ENCODE measurements at places on chromosomes 1 and 21.
A peak's percentile ranks its signal among the peaks of the same experiment; 100 is the strongest.

GRCh38 chr21:40846587-40847411, at the start of gene DSCAM:
Gene DSCAM, minus strand, starts transcription at chr21:40847158. Its CDS starts 497 bp downstream, at chr21:40846661.
- no peak for DNase-seq

GRCh38 chr1:110347182-110347893, 8.2 kb downstream of the RBM15 start:
- no peak for DNase-seq

DNA sequence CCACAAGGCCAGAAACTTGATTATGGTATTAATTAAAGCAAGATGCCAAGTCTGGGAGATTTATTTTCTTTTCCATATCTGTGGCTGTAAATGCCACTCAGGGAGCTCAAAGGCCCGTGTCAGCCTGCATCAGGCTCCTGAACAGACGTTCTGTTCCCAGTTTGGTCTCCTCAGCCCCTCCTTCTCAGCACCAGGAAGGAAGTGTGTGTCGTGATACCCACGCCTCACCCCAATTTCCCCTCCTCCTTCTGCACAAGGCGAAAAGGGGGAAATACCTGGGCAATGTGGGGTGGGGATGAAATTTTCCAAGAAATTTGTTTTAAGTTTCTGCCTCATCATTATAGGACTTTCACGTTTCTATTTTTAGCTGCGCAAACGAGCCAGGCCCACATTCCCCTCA, 112.0 kb downstream of the SYF2 start:
- no peak for DNase-seq

GRCh38 chr21:31869750-31870149, 3.1 kb upstream of the HUNK start:
- no peak for DNase-seq

DNA sequence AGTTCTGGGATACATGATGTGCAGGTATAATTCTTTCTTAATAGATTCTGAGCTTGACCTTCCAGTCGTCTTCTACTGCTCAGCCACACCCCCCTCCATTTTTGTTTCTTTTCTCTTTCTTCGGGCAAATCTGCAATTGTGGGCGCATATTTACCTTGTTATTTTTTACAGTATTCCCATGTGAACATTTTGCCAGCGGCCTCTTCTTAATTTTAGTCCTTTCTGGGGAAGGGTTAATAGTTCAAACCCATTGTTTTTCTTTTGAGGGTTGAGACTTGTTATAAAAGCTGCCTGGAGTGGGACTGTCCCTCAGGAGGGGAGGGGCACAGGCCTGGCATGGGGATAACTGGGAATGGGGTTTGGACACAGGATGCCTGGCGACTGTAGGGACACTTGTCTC, 40.3 kb downstream of the PBX1 start:
- no peak for DNase-seq

DNA sequence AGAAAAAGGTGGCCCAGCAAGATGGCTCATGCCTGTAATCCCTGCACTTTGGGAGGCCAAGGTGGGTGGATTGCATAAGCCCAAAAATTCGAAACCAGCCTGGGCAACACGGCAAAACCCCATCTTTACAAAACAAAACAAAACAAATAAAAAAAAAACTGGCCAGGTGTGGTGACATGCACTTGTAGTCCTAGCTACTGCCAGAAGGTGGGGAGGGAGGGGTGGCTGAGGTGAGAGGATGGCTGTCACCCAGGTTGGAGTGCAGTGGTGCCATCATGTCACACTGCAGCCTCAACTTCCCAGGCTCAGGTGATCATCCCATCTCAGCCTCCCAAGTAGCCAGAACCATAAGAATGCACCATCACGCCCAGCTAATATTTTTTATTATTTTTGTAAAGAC, 22.8 kb downstream of the RERE start:
- no peak for DNase-seq

GRCh38 chr1:82621076-82621475, 820.3 kb downstream of the ADGRL2 start:
- no peak for DNase-seq

DNA sequence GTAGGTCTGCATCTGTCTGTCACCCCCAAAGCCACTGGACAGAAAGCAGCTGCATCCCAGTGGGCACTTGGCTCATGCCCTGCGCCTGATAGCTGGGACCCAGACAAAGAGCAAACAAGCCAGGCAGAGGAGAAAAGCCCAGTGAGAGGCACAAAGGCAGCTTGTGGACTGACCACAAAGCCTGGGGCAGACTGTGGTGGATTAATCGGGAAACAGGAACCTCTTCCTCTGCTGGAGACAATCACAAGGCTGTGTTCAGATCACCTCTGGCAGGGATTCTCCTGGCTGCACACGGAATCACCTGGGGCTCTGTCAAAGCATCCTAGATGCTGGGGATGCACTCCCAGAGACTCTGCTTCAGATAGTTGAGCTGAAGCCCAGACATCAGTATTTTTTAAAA, 15.2 kb upstream of the GJB5 start:
- no peak for DNase-seq

DNA sequence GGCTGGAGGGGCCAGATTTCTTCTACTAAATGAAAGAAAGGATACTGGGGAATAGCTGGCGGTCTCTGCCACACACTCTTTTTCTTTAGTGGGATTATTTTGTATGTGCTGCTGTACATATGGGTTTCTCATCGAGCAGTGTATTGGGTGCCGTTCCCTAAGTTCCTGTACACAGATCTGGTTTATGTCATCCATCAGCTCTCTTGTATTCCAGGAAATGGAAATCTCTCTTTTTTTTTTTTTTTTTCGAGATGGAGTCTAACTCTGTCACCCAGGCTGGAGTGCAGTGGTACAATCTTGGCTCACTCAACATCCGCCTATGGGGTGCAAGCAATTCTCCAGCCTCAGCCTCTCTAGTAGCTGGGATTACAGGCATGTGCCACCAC, 27.0 kb upstream of the NID1 start:
- no peak for DNase-seq

GRCh38 chr1:109792056-109792831, 28.5 kb upstream of the EPS8L3 start:
- peak; percentile 68 for DNase-seq

- DNase-seq, result no peak
These were observed 16.6 kb downstream of the DDI2 start for GRCh38 chr1:15633756-15634420.

DNA sequence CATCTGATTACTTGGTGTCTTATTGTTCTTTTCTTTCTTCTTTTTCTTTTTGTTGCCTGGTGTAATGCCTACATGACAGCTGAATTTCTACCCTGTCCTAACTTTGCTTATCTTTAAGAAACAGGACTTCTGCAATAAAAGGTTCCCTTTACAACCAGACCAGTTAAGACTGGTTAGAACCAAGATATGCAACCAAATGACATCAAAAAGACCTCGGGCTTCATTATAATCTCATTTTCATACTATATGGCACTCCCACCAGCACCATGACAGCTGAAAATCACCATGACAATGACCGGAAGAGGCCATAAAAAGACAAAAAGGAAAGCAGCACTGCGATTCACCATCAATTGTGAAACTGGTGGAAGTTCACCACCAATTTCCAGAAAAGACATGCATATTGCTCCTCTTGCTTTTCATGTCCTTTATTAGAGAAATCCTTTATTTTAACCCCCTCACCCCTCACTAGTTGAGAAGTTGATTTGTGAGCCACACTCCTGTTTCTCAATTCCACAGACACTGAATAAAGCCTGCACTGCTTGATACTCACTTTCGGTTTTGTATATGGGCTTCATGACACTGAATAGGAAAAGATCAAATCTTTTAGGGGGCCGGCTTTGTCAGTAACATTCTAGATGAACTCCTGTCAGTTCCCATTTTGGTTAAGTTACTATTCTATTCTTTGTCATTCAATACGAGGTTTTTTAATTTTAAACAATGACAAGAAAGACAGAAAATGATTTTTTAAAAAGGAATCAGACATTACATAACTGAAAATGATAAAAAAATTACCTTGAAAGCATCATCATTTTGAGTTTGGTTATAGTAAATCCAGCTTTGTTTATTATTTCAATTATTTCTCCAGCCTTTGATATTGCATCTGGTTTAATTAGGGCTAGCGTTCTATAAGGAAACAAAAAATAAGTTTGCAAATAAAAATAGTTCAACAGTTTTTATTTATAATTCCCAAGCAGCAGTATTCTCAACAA, 58.1 kb downstream of the NME7 start:
- DNase-seq, result no peak

DNA sequence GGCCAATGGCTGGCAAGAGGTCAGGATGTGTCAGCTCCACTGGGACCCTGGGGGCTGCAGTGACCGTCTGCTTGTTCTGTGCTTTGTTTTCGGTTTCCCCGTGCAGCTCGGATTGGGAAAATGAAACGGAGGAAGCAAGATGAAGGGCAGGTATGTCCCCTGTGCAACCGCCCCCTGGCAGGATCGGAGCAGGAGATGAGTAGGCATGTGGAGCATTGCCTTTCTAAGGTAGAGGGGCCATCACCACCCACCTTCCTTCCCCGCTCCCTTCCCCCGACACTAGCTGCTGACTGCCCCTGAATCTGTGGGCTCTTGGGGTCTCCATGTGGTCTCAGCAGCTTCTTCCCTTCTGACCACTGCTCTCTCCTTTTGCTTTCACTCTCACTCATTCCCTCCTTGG, 38.8 kb downstream of the TMEM53 start:
- DNase-seq, result no peak

DNA sequence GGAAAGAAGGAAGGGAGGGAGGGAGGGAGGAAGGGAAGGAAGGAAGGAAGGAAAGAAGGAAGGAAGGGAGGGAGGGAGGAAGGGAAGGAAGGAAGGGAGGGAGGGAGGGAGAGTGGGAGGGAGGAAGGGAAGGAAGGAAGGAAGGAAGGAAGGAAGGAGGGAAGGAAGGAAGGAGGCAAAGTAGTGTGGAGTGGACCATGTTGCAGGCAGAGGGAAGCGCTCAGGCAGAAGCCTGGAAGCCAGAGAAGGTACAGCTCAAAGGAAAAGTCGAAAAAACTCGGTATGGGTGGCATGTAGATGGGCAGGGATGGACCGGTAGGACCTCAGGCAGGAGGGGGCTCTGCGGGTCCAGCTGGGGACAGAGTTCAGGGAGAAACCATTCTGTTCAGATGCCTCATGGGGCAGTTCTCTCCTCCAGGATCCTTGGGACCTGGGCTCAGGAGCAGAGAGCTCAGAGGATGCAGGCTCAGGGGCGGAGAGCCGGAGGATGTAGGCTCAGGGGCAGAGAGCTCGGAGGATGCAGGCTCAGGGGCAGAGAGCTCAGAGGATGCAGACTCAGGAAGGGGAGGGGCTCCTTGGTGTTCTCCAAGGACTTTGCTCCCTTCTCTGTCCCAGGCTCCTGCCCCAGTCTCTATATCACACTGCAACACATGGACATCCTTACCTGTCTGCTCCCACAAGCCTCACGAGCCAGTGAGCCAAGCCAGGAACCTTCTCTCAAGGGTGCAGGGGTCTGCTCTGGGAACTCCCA, 13.6 kb upstream of the PADI3 start:
- DNase-seq, result peak; percentile 12

DNA sequence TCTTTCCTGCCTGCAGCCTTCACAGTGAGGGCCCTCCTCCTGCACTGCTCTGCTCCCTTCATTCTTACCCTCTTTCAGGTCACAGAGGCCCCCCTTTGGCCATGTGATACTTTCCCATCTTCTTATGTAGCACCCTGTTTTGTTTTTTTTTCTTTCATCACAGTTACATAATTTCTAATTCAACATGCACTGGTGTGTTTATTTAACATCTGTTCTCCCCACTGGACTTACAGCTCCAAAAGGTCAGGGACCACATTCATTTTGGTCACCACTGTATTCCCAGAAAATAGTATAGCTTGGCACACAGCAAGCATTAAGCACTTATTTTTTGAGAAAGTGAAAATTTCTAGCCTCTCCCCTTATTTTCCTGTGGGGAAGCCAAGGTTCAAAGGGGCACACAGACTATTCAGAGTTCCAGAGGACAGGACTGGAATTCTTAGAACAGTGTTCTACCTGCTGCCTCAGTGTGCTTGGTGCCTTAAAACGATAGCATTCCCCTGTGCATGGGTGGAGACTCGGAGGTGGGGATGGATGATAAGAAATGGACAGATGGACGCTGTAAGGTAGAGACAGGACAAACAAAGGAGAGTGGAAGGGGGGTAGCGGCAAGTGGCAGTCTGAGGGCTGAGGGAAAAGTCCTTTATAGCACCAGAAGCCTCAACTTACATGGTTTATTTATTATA, 5.3 kb downstream of the DENND2D start:
- DNase-seq, result no peak

- no peak for DNase-seq
These were observed 35.7 kb upstream of the MTR start for GRCh38 chr1:236759252-236759859.

DNA sequence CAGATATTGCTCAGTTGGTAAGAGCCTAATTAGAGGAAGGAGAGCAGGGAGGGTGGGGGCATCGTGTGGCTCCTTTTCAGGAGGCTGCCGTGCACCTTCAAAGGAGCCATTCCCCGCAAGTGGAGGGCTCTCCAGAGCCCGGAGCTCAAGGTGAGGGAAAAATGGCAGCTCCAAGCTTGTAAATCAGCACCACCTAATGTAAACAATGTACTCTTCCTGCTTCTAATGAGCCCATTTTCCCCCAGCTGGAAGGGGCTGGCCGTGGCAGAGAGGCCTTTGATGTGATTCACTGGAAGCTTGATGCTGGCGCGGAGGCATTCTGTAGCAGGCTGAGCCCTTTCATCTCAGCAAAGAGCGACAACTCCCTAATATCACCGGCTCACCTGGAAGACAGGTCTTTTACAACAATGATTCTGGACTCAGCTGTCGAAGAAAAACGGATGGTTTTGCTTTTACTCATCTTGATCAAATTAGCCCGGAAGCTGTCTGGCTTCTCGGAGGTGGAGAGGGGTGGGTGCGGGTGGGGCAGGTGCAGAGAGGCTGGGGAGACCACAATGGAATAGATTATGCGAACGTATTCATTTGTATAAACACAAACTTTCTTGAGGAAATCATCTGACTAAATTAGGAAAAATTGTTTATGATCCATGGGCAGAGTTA, 112.5 kb downstream of the RRAGC start:
- no peak for DNase-seq

GRCh38 chr1:18110968-18111367, 3.4 kb downstream of the IGSF21 start:
- no peak for DNase-seq

- no peak for DNase-seq
These were observed 37.4 kb downstream of the MAP3K21 start for GRCh38 chr1:233364695-233365539.

DNA sequence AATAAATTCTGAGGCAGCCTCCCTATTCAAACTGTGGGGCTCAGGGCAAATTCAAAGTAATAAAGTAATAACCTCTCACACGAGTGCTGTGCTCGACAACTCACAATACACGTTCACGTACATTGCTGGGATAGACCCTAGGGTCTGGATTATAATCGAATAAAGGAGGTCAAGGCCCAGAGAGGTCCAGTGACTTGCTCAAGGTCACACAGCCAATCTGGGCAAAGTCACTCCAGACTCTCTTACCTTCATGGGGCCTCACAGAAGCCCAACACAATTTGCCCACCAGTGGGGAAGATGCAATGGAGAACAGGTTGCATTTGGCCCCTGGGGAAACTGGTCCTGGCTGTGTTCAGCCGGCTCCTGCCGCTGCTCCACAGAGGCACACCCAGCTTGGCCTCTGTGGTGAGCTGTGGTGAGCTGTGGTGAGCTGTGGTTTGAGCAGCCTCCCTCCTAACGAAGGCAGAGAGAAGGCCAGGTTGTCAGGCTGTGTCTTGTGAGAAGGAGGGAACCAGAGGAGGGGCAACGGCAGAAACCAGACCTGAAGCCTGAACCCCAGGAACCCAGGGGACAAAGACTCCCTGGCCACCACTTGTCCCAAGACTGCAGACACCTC, 35.1 kb downstream of the NUAK2 start:
- no peak for DNase-seq

- peak; percentile 84 for DNase-seq
These were observed 26.1 kb downstream of the PKP1 start for GRCh38 chr1:201309416-201309815.

GRCh38 chr1:216119600-216119999, 303.6 kb downstream of the USH2A start:
- no peak for DNase-seq
